ENCODE measurements at places on chromosomes 7 and 10.

GRCh38 chr10:44557596-44558191 lies 172.8 kb upstream of the CXCL12 start:
- DNase-seq: no peak

DNA sequence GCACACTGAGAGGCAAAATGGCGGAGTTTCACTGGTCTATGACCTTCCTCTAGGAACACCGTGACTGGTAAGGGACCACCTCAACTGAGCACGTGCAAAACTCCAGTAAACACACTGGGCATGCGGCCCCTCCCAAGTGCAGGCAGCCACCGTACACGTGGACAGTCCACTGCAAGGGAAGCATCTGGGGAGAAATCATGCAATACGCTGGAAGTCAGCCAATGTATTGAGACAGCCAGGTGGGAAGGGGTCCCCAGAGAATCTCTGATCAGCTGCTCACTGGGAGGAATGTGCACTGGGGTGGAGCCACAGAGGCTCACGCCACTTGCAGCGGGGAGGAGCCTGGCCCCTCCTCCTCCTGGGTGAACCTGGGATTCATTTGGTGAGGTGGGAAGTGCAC lies 49.3 kb downstream of the CFAP46 start:
- no peak for DNase-seq

GRCh38 chr7:104923010-104923421 lies 91.0 kb upstream of the KMT2E start:
- peak; percentile 80 for DNase-seq

- DNase-seq: no peak
Observed at GRCh38 chr7:139627831-139628230, 104.3 kb downstream of the CLEC2L start.

GRCh38 chr10:103168438-103168837 lies 24.6 kb downstream of the NT5C2 start:
- DNase-seq: no peak

DNA sequence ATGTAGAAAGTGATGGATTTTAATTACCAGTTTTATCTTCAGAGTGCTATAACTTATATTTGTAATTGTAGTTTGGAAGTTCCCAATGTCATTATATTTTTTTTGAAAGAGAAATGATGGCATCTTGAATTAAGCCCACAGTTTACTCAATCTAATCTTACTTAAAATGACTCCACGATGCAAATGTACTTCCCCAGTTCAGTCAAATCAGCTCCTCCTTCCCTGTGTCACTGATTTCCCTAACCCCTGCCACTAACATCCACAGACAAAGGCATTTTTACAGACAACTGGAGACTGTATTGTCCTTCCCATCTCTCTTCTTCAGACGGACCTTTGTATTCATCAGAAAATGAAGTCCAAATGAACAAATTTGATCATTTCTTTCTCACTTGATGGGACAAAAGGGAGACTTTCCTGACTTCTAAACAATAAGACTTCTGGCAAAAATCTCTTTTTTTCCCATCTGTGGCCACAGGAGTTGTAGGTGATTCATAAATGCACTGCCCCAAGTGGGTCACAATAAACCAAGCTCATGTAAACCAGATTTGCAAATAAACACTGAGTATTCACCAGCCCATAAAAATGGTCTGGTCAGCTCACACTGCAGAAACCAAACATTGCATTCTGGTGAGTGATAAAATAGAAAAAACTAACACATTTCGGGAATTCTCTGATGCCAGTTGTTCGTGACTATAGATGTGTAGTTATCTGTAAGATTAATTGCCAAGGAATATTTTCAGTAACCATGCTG lies 162.9 kb downstream of the FANK1 start:
- DNase-seq: no peak

- no peak for DNase-seq
Observed at GRCh38 chr7:33722383-33723101, 182.8 kb upstream of the BMPER start.

GRCh38 chr7:143380260-143380645 lies 892 bp upstream of the ZYX start:
- peak; percentile 89 for DNase-seq

Data from CD4-positive, alpha-beta T cell treated with Interleukin-15 for 4 hours (primary cell).